ENCODE measurements at places on chromosomes 13 and 19.

GRCh38 chr19:1512671-1513498, at the start of gene ADAMTSL5:
TSS of gene ADAMTSL5 (minus strand) at chr19:1513019. CDS start at chr19:1510943, 2,076 bp downstream.
- DNase-seq, result peak; percentile 66

DNA sequence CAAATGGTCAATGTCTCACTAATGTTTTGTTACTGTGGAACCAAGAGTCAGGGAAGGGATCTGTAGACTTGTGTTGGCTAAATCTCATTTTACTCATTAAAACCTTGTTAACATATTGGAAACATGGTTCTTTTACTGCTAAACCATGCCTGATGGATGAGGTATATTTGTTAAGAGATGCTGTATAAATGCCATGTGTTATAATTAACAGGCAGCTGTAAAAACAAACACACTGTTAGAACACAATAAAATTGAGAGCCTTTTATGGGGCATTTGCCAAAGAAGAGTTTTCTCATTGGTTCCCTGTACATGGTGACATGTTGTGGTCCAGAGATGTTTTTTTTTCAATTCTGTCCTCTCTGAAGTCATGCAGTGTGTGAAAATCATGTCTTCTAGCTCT, 121.9 kb downstream of the ESD start:
- no peak for DNase-seq

DNA sequence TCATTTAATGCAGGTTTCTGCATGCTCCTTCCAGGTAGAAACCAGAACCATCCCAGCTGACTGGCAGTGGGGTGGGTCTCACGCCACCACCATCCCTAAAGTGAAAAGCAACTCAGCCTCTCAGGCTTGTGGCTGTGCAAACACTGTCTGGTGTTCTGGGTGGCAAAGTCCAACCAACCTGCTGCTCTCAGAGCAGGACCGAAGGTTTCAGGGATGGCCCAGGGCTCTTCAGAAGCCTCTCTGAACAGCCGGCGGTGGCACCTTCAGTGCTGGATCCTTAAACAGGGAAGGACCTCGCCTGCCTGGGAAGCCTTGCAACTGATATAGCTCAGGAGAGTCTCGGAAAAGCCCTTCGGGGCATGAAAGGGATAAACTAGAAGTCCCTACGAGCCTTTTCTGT, 100.8 kb downstream of the COL4A1 start:
- DNase-seq, result no peak

GRCh38 chr19:39110263-39110967, 15.2 kb upstream of the PAK4 start:
- peak; percentile 45 for DNase-seq

DNA sequence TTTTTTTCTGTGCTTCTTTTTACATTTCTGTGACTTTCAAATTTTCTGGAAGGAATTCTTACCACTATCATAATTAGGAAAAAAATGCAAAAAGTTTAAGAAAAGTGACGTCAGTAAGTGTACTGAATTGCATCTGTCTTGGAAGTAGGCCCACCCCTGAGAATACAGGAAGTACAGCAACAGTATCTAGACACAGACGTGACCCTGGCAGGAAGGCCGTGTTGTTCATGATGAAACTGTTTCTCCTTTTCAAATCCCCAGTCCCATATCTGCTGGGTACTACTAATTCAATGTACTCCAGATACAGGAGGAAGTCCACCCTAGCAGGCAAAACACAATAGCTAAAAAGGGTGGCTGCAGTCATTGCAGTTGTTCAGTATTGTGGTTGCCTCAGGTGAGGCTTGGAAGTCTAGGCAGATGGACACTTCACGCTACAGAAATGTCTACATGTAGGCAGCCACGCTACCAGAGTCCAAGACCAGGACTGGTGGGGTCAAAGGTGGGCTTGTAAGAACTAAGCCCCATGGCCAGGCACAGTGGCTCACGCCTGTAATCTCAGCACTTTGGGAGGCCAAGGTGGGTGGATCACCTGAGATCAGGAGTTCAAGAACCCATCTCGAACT, 49.6 kb upstream of the MED4 start:
- DNase-seq, result no peak

- no peak for DNase-seq
Observed at GRCh38 chr13:29771247-29771646, 79.2 kb downstream of the UBL3 start.

- no peak for DNase-seq
Observed at GRCh38 chr19:10685210-10685609, 16.0 kb upstream of the QTRT1 start.

DNA sequence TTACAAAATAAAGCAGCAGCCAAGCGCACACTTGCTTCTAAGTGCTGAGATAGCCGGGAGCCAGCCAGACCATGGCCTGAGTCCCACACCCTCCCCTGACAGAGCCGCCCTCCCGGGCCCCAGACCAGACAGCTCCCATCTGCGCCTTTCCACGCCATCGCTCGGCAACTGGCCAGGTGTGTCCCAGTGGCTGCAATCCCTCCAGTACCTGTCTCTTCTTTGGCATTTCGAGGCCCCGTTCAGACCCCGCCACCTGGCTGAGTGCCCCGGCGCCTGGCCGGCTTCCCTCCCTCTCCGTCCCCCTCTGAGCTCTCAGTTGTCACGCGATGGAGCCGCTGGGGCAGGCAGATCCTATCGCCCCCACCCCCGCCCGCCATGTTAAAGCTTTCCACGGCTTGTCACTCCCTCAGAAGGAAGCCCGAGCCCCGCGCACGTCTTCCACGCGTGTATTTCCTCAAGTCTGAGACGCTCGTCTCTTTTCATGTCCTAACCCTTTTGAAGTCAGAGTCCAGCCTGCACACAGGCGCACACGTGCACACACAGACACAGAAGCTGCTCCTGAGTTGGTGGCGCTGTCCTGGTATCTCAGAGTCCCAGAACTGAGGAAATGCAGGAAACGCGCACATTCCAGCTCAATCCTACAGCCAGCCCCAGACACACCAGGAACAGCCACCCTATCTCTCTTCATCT, 7.9 kb downstream of the MLLT1 start:
- DNase-seq, result no peak

GRCh38 chr13:76503766-76504165, 382.4 kb downstream of the KCTD12 start:
- no peak for DNase-seq

GRCh38 chr19:4803736-4804695, 12.5 kb downstream of the FEM1A start:
- peak; percentile 54 for DNase-seq

DNA sequence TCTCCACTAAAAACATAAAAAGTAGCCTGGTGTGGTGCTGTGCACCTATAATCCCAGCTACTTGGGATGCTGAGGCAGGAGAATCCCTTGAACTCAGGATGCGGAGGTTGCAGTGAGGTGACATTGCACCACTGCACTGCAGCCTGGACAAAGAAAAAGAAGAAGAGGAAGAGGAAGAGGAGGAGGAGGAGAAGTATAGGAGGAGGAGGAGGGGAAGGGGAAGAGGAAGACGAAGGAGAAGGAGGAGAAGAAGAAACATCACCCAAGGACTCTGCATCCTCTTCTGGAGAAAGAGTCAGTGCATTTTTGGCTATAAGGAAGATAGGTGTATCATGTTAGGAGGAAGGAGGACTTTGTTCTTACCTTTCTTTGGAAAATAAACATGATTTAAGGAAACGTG, 13.0 kb upstream of the FPR3 start:
- no peak for DNase-seq

DNA sequence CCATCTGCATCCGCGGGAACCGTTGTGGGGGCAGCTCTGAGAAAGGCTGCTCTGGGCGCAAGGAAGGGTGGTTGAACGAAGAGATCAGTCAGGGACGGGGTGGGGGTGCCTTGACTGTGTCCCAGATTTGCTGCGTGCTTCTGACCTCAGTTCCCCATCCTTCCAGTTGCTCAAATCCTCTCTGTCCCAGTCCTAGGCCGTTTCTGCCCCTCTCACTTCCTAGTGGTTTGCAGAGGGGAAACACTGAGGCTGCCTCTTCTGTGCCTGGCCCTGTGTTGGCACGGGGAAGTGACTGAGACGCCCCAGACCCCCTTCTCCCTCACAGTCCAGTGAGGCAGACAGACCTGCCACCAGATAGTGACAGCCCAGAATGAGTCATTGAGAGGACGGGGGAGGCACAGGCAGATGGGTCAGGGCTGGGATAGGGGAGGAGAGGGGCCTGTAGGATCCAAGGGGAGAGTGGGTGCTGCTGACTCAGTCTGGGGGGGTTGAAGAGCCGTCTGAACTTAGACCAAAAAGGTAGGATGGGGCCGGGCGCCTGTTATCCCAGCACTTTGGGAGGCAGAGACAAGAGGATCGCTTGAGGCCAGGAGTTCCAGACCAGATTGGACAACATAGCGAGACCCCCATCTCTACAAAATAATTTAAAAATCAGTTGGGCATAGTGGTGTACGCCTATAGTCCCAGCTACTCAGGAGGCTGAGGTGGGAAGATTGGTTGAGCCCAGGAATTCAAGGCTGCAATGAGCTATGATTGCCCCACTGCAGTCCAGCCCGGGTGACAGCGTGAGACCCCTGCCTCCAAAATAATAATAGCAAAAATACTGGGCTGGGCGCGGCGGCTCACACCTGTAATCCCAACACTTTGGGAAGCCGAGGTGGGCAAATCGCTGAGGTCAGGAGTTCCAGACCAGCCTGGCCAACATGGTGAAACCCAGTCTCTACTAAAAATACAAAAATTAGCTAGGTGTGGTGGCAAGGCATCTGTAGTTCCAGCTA, 26.5 kb downstream of the NUMBL start:
- DNase-seq, result no peak

- no peak for DNase-seq
Observed at GRCh38 chr13:45482571-45483173, 17.9 kb downstream of the COG3 start.

DNA sequence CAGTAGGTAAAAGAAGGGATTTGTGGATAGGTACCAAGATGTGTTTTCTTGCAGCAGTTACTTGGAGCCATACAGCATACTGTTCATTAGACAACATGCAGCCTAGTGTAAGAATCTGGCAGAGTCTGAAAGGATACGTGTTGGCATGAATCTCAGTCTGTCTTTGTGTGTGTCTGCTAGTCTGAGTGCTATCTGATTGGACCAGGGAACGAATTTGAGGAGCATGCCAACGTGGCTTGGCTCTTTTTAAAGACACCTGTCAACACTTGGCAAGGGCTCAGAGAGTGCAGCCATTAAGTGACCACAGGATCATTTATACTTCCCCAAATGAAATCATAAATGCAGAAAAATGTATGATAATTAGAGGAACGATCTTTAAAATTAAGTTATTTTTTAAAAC, 27.6 kb upstream of the ATXN8OS start:
- no peak for DNase-seq

GRCh38 chr19:56727677-56728076, 56.1 kb upstream of the ZNF835 start:
- no peak for DNase-seq

- no peak for DNase-seq
Observed at GRCh38 chr19:44430956-44431355, 17.3 kb downstream of the ZNF229 start.

- DNase-seq, result no peak
Observed at GRCh38 chr19:1265615-1266128, 3.5 kb upstream of the CIRBP start.

- no peak for DNase-seq
Observed at GRCh38 chr13:66842766-66843165, 387.4 kb downstream of the PCDH9 start.

GRCh38 chr19:3450796-3451411, 29.4 kb downstream of the SMIM24 start:
- DNase-seq, result no peak

- no peak for DNase-seq
Observed at GRCh38 chr13:98954313-98954712, 23.6 kb downstream of the DOCK9 start.

DNA sequence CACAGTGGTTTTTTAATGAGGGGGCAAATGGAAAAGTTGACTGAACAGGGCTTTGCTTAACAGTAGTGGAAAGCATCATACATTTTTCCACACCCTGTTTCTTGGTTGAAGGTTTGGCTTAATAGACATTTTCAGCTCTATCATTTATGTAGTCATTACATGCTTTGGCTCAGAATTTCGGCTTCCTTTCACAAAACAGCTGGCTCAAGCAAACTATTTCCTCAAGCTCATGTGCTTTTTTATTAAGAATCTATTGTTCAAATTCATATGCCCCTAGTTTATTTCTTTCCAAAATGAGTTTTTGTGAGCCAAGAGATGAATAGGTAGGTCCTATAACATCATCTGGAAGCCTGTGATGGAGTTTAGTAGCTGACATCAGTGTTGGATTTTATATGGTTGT, 113.8 kb downstream of the SLITRK6 start:
- DNase-seq, result no peak

DNA sequence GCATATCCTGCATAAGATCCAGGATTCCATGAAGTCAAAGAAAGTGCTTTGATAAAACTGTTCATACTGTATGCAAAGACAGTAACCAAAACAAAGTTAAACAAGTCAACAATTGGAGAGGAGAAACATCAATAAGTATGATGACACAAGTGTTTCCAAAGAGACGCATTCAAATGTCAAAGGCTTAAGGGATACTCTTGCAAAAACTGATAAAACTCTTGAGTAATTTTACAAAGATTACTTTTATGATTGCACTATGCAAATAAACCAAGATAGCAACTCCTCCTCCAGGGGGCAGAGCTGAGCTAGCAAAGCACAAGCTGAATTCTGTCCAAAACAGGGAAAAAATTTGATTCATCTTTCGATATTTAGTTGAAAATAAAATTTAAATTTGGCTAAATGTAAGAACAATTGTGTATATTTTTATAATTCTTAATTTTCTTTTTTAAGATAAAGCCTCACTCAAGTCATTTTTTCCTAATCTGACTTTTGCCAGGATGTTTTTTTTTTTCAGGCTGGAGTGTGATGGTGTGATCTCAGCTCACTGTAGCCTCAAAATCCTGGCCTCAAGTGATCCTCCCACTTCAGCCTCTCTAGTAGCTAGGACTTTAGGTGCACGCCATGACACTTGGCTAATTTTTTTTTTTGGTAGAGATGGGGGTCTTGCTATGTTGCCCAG, 84.0 kb downstream of the MZT1 start:
- DNase-seq, result peak; percentile 9

DNA sequence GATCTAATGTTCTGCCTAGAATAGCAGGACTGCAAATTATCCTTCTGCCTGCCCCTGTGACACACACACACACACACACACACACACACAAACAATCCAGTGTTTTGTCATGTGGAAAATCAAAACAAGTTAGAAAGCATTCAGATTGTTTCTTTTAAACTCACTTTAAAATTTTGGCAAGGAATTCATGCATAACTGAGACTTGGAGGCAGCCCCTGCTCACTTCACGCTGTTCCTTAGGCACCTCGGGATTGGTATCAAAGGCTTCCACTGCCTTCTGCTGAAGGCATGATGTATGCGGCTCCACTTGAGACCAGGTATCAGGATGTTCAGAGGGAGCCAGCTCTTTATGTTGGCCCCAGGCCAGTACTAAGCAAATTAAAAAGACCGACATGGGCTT, 158.7 kb downstream of the OXGR1 start:
- no peak for DNase-seq

GRCh38 chr19:49635530-49636232, 4.3 kb downstream of the RRAS start:
- DNase-seq, result no peak

- DNase-seq, result no peak
Observed at GRCh38 chr13:76632401-76633044, 253.7 kb downstream of the KCTD12 start.

- DNase-seq, result no peak
Observed at GRCh38 chr13:32173881-32174280, 141.3 kb downstream of the ZAR1L start.

Measured in stimulated activated CD8-positive, alpha-beta memory T cell treated with anti-CD3 and anti-CD28 coated beads, Interleukin-4, amount 100 ng/mL, for 24 hours (primary cell).